ENCODE measurements at places on chromosomes 6 and 20.

DNA sequence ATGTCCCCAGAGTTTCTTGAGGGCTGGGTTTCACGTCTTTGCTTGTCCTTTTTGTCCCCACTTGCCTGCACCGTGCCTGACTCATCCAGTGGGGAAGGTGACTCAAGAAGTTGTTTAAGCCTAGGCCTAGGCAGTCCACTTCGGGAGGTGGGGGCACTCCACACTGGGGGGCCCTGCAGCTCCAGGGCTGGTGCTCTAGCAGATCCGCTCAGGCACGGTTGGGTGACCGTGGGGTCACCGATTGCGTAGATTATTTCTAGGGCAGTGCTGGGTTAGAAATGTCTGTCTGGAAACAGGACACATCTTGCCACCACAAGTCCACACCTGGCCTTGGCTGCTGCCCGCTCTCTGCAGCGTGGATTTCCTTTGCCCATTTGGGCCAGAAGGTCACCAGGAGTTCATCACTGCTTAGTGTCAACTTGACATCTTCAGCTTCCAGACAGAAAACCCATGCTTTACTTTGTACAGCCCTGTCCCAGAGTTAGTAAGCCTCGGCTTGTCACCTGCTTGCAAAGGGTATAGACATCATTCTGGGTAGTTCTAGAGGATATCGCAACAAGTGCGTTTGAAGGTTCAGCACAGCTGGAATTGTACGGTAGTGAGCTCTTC is 13.6 kb upstream of the C20orf144 start:
- DNase-seq = no peak

DNA sequence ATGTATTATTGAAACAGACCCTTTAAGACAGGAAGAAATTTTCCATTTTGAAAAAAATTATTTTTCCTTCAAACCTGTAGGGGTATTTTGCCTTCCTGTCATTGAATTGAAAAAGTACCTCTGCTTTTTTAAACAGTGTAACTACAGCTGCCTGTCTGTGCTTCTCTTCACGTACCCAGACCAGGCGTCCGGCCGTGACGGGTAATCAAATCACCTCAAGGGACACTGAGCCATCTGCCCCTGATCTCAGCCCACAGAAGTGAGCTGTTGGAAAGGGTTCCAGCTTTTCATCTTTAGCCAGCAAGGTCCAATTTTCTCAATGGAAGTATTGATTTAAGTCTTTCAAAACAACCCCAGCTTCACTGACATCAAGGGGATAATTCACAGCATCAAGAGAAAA is 58.0 kb downstream of the SLC35D3 start:
- no peak for DNase-seq

- DNase-seq = no peak
Observed at GRCh38 chr20:13571662-13572061, 67.1 kb downstream of the TASP1 start.

DNA sequence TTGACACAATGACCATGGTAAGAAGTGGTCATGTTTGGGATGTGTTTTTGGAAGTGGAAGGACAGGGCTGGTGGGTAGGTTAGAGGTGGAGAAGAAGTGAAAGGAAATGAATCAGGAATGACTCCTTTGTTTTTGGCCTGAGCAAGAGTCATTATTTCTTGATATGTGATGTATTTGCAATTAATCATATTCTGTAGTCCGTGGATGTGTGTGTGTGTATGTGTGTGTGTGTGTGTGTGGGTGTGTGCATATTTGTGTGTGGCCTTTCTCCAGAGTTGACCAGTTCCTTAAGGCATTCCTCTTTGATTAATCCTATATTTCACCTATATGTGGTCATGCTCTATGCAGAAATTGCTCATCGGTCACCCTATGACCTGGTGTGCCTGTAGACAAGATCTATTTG is 130.7 kb downstream of the UTRN start:
- no peak for DNase-seq

DNA sequence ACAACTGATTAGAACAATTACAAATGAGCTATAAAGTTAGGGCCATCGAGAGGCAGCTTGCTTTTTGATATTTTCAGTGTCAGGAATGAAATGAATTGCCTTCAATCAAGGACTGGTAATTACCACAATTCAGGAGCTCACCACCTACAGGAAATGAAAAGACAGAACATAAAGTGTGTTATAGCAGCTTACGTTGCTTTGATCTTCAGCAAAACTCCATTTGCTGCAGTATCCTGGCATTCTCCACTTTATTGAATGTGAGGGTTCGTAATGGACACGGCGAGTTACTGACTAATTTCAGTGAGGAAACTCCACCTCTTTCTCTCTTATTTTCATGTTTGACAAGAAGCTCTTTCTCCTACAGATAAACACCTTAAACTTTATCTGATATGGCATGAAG is 440.0 kb upstream of the HSF2 start:
- DNase-seq = no peak

- DNase-seq = no peak
Observed at GRCh38 chr6:36809941-36810803, 29.1 kb downstream of the CPNE5 start.

DNA sequence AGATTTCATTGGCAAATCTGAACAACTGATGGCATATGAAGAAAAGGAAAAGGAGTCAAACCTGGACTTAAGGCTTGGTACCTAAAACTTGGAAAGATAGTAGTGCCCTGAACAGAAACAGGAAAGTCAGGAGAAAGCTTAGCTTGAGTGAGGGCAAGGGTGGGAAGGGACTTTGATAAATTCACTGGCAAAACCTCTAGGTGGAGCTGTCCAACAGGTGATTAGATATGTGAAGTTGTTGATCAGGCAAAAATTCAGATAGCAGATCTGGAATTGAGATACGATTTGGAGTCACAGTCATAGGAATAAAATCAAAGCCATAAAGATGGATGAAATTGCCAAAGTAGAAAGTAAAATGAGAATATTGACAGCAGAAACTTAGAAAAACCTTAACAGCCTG is 16.1 kb upstream of the ZNF292 start:
- no peak for DNase-seq

GRCh38 chr6:154852687-154853086 is 119.5 kb downstream of the SCAF8 start:
- DNase-seq = no peak

DNA sequence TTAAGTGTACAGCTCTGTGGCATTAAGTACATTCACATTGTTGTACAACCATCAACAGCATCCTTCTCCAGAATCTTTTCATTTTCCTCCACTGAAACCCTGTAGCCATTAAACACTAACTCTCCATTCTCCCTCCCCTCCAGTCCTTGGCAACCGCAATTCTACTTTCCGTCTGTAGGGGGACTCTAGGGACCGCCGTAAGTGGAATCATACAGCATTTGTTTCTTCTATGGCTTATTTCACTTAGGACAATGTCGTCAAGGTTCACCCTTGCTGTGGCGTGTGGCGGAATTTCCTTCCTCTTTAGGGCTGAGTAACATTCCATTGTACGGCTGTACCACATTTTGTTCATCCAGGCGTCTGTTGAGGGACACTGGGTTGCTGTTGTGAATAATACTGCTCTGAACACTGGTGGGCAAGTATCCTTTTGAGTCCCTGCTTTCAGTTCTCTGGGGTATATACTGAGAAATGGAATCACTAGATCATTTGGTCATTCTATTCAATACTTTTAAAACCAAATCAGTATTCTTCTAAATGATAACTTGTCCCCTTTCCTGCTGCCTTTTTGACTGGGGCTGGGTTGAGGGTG is 50.7 kb downstream of the PPP1R3G start:
- no peak for DNase-seq

DNA sequence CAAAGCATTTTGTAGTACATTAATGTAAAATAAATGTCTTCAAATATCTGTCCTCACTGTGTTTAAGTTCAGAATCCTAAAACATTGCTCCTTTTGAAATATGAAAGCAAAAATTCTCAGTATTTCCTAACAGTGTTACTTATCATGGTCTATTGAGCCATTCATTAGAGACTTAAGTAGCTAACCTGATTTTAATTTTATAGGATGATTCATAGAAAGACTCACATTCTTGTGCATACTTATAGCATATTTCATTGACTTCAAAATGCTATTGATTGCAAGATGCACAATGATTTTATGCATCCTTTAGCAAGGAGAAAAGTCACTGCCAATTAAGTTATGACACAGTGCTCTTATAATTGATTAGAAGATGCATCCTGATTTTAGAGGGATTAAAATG is 85.7 kb downstream of the HIVEP1 start:
- no peak for DNase-seq

- DNase-seq = no peak
Observed at GRCh38 chr20:56840716-56841261, 211.7 kb downstream of the TFAP2C start.

DNA sequence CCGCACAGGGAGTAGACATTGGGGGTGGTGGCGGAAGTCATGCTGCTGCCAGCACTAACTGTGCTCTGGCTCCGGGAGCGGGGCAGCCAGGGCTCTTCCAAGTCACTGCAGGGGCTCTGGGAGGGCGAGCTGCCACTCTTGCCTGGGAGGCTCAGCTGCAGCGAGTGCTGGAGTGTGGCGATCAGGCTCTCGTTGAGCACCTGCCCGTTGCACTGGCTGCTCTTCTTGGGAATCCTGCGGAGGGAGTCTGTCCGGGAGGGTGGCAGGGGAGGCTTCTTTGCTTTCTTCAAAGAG is 28.0 kb downstream of the HEBP2 start:
- DNase-seq = peak; percentile 16

- DNase-seq = no peak
Observed at GRCh38 chr6:52526634-52527033, 50.2 kb downstream of the TRAM2 start.

DNA sequence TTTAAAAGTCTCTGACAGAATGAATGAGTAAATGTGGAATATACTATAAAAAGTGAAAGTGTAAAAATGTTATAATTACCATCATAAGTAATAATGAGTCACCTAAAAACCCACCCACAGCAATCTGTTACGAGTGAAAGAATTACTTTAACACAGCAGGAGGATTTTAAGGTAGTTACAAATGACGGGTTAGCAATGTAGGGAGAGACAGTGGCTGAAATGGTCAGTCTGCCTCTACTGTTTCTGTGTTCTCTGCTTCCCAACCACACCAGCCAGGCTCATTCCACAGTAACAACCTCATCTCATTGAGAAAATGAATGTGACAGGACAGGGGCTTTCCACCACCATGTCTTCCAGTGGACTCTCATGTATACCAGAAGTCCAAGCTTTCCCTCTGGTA is 124.4 kb upstream of the KCNK16 start:
- no peak for DNase-seq

DNA sequence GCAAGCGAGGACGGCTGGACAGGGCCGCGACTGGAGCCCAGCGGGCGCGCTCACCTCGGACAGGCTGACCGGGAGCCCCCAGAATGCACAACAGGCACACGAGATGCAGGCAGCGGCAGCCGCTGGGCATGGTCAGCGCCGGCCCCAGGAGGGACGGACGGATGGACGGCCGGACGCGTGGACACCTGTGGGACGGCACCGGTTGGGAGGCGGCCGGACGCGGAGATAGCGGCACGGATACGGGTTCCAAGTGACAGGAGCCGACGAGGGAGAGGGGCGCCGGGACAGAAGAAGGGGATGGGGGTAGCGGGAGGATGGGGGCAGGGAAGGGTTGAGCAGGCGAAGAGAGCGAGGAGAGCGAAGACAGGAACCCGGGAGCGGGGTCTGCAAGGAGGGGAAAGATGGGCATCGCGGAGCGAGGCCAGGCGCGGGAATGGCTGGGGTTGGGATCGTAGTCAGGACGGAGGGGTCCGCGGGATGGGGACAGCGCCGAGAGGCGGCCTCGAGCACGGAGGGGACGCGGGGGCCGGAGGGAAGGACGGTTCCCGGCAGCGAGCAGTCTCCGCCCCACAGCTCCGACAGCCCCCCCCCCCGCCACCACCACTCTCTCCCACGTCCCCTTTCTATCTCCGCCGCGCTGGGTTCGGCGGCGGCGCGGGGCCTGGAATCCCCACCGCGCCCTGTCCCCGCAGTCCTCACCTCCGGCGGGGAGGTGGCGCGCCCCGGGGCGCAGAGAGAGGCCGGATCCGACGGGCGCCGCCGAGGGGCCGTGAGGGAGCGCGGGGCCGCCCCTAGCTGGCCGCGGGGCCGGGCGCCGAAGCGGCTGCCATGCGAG is 435 bp downstream of the DLK2 start:
- no peak for DNase-seq

DNA sequence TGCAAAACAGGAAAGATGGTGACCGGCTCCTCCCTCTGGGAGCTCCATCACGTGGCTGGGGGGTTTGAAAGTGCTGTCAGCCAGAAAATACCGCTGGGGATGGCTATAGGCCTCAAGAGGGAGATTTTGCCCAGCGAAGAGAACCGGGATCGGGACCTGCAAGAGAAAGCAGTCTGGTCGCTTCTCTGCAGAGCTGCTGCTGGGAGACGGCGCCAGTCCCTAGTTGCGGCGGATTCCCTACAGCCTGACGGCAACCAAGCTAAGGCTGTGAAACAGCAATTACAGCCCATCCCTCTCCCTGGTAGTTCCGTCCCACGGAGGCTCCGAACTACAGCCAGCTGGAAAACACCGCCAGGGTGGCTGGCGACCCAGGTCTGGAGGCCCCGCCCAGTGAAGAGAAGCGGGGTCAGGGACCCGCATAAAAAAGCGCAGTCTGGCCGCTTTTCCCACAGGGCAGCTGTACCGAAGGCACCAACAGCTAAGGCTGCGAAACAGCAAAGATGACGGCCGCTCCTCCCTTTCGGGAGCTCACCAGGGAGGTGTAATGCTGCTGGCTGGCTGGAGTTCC is 238.1 kb upstream of the IRAK1BP1 start:
- no peak for DNase-seq

DNA sequence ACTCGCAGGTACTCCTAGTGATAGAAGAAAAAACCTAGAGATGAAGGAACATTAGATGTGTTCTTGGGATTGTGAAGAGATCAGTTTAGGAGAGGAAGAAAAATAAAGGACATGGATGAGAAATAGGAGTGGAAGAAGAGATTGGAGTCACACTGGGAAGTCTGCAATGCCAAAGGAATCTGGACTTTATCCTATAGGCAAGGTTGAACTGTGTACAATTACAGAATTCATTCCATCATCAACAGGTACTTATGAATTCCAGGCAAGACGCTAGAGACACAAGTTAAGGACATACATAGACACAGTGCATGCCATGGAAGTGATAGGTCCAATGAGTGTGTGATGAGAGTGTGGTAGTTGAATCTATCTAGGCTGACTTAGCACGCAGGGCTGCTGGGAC is 101.3 kb downstream of the EDN1 start:
- no peak for DNase-seq

GRCh38 chr6:130132286-130132701 is 90.5 kb downstream of the SAMD3 start:
- no peak for DNase-seq

DNA sequence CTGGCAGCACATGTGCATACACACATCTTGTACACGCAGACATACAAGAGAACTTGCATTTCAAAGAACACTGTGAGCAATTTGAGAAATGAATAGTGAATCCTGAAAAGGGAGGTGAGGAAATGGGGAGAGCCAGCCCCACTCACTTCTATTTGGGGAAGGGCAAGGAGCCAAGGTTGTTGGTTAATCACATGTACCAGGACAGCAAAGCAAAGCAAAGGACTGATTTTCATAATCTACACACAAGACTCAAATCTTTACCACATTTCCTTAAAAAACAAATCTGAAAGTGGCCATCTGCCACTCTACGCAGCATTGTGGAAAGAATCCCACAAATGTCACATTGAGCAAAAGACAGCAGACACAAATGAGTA is 35.0 kb upstream of the KIF16B start:
- DNase-seq = no peak
